ENCODE measurements at places on chromosomes 3 and 15.

DNA sequence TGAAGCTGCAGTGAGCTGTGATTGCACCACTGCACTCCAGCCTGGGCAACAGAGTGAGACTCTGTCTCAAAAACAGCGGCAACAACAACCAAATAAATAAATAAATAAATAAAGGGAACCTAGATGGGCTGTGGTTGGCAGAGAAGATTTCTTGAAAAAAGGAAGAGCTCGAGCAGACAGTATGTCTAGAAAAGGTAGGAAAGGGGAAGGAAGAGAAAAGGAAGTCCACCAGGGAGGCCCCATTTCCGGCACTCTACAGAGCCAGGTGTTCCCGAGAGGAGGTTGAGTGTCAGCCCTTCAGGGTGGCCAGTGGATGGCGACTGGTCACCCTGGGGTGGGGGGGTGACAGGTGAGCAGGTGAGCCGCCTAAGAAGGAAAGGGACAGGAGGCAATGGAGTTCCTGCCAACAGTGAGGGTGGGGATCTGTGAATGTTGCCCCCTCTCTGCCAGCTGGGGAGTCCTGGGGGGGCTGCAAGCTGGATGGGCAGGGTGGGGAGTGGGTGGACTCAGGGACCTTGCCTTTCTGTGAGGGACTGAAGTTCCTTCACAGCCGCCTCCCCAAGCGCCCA lies 14.8 kb downstream of the PAQR5 start:
- DNase-seq = no peak

DNA sequence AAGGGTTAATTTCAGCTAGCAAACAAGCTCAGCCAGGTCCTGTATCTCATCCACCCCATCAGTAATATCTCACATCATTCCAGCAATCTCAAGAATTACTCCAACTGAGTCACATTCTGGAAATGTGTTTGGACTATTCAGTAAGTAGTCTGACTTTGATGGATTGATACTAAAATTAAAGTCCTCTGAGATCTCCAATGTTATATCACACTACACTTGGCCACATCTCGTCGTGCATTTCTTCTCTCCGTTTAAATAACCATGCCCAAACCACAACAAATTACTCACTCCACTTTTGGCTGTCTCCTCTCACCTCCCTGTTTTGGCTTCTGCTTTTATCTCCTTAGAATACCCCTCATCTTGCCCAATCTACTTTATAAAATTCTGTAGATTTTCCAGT lies 292.2 kb downstream of the PYDC2 start:
- no peak for DNase-seq

DNA sequence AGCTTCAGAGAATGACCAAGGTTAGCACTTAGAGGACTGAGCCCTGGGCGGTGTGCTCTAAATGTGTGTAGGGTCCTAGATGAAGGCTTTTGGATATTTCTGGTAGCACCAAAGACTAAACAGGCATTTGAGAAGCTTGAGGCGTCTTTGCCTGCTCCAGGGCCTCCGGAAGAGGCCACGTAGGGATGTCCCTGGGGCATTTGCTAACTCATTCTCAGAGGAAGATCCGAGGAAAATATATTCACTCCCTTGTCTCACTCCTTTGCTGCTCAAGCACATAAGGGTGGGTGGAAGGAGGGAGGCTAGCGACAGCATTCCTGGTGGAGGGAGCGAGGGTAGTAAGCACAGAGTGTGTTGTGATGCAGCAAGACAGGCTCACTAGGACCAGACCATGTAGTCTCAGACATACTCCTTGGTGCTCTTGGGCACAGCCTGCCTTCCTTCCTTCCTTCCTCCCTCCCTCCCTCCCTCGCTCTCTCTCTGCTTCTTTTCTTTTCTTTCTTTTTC lies 38.5 kb upstream of the XCR1 start:
- DNase-seq = no peak

- no peak for DNase-seq
Observed at GRCh38 chr3:3160826-3161225, 18.7 kb downstream of the CRBN start.

DNA sequence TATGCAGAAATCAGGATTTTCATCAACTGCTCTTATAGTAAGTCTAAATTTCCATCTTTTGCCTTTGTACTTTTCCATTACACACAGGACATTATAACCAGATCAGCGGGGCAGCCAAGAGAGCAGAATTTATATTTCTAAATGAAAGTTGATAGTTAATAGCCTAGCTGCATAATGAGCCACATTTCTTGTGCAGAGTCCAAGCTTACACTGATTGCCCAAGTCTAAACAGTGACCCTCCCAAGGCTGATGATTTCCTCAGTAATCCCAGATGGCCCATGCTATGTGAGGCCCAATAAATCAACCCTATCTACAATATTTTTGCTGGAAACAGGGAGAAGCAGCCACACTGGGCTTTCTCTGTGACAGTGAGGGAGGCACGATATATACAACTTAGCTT lies 475.8 kb upstream of the KCNMB2 start:
- DNase-seq = no peak

GRCh38 chr15:77282333-77282732 lies 137.6 kb downstream of the PEAK1 start:
- DNase-seq = no peak

DNA sequence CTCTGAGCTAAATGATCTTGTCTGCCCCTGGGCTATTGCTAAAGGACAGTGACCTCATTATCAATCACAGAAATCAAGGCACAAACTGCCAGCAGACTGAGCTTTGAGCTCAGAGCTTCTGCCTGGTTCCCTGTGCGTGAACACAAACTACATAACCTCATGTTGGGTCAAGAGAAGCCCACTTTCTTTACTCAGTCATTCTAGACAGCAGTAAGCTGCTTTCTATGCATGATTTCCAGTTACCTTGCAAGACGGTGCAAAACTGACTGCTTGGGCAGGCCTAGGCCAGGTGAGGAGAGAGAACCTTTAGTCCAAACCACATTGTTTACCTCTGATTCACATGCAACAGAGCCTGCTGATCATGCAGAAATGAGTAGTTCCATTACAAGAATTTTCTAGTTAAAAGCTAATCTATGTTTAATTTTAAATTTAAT lies 75.1 kb downstream of the ARRDC4 start:
- no peak for DNase-seq

DNA sequence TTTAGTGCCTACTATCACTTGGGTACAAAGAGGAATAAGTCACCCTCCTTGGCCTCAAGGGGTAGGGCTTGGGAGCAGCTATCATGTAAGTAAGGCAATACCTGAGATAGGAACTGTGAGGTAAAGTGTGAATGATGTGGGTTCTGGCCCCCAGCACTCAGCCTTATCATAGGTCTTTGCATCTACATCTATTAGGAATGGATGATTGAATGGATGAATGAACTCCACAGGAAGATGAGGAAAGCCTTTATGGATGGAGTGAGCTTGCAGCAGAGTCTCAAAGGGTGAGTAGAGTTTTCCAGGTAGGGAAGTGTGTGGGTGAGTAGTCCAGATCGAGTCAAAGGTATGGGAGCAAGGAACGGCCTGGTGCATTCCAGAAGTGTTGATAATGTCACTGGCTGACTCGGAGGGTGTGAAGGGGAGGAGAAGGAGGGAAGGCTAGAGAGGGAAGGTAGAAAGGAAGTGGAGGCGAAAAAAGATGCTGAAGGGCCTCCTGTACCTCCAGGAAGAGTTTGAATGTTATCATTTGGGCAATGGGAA lies 13.1 kb upstream of the ABHD2 start:
- no peak for DNase-seq

- no peak for DNase-seq
Observed at GRCh38 chr3:49058011-49058410, 28.8 kb upstream of the IMPDH2 start.

DNA sequence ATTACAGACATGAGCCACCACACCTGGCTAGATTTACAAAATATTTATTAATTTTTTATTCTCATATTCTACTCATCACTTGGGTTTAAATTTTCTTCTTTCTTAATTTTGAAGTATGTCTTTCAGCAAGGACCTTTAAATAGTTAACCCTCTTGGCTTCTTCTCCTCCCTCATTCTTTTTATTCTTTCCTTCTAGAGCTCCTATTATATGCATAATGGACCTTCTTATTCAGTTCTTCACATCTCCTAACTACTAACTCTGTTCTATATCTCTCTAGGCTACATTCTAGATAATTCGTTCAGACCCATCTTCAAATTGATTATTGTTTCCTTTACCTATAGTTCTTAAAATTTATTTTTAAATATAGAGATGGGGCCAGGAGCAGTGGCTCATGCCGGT lies 43.2 kb upstream of the MTMR14 start:
- no peak for DNase-seq

DNA sequence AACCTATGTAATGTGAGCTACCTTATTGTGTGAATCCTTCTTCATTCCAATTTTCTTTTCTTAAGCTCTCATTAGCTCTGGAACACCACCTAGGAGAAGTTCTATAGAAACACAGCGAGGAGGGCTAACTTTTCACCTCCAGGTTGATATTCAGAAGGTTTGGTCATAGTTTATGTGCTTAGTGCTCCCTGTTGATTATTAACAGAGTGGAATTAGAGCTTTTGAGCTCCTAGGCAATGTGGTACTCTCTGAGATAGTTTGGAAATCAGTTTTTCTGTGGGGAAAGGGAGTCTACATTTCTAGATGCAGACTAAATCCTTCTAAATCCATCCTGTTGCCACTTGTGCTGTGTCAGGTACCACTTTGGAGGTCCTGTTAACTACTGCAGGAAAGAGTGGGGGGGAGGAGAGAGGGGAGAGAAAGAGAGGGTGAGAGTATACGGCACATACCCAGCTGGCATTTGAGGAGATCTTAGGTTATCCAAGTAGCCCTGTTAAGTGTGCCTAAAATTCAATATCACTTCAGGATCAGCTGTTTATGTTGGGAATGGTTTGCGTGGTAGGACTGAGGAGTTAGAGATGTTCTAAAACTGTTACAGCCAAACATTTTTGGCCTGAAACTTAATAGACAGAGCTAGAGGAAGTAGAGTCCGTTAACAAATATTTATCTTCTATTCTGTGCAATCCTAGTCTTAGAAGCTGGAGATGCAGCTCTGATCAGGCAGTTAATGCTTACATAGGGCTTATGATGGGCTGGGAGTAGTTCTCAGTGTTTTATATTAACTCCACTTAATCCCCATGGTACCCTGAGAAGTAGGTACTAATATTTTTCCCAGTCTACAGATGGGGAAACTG lies 117.5 kb upstream of the PROK2 start:
- no peak for DNase-seq

- DNase-seq = no peak
Observed at GRCh38 chr15:100249096-100249815, 92.5 kb downstream of the ADAMTS17 start.

- DNase-seq = no peak
Observed at GRCh38 chr3:23895181-23895580, 21.6 kb downstream of the NKIRAS1 start.

DNA sequence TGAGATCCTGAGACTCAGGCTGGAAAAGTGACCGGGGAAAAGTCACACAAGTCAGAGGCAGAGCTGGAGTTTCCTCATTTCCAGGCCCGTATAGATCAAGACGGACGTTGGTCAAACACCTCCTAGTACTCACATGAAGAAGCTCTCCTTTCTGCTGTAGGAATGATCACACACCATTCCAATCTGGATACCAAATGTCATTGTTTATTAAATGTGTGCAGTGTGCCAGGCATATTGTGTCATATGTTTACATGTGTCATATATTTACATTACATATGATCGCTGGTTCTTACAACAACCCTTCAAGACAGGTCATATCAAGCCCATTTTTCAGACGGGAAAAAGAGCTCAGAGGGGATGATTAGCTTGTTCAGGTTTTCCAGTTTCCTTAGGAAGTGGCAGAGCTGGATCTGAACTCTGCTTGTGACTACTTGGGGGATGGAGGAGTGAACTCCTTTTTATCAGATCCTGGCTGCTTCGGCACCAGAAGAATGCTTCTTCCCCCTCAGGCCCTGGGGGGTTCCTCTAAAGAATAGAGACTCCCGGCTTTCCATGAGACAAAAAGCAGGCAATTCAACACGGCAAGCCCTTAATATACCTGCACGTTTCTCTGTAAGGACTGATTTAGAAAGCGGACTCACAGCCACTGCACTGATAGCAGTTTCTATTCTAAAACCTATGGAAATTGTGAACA lies 41.9 kb downstream of the FAM43A start:
- DNase-seq = no peak

DNA sequence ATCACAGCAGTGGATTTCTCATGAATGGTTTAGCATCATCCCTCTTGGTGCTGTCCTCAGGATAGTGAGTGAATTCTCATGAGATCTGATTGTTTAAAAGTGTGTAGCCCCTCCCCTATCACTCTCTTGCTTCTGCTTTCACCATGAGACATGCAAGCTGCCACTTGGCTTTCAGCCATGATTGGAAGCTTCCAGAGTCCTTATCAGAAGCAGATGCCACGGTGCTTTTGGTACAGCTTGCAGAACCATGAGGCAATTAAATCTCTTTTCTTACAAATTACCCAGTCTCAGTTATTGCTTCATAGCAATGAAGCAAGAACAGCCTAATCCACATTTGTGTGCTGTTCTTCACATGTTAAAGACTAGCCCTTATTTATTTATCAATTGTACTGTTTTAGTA lies 495.2 kb upstream of the EPHA6 start:
- DNase-seq = no peak

DNA sequence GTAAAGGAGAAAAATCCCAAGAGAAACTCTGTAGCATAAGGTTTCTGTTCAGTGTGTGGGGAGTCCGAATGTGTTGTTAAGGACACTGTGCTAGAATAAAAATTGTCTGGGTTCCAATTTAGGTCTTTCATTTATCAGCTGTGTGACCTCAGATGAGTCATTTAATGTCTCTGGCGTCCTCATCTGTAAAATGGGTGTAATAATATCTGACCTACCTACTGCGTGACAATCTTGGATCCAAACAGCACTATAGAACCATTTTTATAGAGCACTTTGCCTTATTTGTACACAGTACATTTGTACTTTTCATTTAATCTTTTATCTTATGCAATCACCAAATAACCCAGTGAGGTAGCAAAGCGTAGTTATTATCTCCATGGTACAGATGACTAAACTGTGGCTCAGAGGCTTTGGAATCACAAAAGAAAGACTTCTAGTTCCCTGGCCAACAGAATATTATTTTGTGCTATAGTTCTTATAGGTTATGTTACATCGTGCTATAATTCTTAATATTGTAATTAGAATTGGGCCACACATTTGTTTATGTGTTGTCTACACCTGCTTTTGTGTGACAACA lies 46.6 kb upstream of the TNIK start:
- no peak for DNase-seq

DNA sequence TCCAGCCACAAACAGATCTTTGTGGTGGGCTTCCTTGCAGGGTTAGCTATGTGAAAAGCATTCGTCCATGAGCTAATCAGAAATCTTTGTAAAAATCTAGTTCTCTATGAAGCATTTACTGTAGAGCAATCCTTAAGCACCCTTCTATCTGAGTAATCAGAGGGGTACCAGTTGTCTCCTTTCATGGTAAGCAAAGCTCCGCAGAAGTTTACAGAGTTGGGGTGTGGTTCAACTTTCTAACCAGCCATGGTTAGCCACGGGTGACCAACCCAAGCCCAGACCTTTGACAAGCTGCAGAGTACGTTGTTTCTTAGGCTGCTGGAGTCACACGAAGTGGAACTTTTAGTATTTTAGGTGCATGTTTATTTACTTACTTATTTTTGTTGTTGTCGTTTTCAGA lies 77.4 kb downstream of the FLNB start:
- DNase-seq = no peak

GRCh38 chr3:53350652-53351051 lies 3.3 kb upstream of the DCP1A start:
- DNase-seq = no peak

GRCh38 chr3:111519178-111519855 lies 22.7 kb upstream of the CD96 start:
- DNase-seq = no peak

GRCh38 chr3:81910244-81910852 lies 148.9 kb upstream of the GBE1 start:
- no peak for DNase-seq

- no peak for DNase-seq
Observed at GRCh38 chr3:71127052-71127831, 456.3 kb downstream of the FOXP1 start.

GRCh38 chr3:54827776-54828175 lies 100.1 kb downstream of the LRTM1 start:
- no peak for DNase-seq
